Stimulated activated CD8-positive, alpha-beta memory T cell treated with anti-CD3 and anti-CD28 coated beads, Interleukin-12 subunit alpha, Interleukin-12 subunit beta, amount 100 ng/mL, for 1 hour (primary cell): ENCODE measurements at places on chromosomes 12 and 14.

- DNase-seq, result no peak
Observed at GRCh38 chr14:105185973-105186372, 4.9 kb upstream of the NUDT14 start.

- DNase-seq, result no peak
Observed at GRCh38 chr12:54175200-54175963, 13.4 kb downstream of the SMUG1 start.

DNA sequence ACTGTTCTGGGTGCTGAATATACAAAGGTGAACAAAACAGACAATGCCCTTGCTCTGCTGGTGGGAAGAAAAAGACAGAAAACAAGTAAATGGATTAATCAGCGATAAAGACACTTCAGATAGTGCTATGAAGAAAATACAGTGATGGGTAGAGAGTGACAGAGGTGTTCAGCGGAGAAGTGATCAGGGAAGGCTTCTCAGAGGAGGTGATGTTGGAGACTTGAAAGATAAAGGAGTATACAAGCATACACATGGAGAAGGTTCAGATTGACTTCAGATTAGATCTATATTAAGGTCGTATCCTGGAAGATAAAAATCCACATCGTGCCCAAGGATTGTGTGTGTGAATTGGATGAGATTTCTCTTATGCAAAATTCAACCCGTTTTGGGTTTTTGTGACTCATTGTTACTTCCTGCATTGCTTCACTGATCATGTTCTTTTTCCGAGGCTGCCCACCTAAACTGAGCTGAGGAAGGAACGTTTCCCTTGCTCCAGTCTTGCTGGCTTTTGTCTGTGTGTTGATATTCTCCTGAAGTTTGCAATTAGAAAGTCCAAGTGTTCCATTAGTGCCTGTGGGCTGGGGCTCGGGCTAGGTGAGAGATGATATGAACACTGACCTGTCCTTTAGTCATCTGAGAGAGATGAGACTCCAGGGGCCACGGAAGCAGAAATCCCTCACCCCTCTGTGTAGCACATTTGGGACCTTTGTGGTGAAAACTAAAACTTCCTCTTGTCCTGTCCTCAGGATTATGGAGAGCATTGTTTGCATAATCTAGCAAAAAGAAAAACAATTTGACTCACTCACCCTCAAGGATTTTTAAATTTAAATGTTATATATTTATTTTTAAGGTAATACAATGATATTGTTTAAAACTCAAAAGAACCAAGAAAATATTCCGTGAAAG lies 27.6 kb downstream of the PLXNC1 start:
- no peak for DNase-seq

- DNase-seq, result no peak
Observed at GRCh38 chr12:105418229-105418628, 87.7 kb downstream of the C12orf75 start.

- DNase-seq, result no peak
Observed at GRCh38 chr14:103969961-103970360, 27.6 kb upstream of the RD3L start.

DNA sequence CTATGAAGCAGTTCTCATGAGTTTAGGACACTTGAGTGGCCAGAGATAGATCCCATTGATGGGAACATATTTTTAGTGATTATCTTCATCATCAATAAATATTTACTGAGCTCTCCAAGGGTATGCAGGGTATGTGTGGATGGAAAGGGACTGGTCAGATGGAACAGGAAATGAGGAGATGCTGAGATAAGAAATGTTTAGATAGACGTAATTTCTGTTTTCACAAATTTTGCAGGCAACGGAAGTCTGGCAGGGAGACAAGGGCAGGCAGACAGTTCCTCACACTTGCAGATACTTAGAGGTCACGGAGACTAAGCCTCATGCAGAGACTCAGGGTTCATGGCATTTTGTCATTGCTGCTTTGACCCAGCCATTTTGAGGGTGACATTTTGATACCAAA lies 24.3 kb downstream of the BCL2L14 start:
- no peak for DNase-seq

DNA sequence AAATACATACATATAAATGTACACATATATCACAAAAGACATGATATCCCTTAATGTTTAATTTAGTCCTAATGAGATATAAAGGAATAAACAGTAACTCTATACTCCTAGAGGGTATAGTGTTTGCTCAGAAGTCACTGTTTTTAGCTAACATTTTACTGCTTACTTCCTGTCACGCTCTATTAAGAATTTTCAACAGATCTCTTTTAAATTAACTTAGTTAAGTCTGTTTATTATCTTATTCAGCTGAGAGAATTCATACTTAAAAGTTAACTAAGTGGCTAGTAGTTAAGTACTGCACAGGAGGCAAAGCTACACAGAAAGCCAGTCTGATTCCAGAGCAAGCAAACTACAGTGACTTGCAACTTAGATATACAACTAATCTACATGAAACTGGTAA lies 39.9 kb downstream of the GXYLT1 start:
- DNase-seq, result no peak

DNA sequence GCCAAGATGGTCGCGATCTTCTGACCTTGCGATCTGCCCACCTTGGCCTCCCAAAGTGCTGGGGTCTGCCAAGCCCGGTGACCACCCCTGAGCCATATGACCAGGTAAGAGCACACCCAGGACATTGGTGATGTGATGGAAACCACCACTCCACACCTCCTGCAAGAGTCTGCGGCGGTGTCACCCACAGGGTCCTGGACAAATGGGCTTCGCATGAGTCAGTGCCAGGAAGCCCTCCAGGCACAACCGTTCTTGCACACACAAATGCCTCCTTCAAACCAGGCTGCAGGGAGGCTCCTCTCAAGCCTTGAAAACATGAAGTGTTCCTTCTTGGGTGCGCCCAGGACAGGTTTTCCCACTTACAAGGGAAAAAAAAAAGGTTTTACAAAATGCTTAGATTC lies 16.6 kb downstream of the PITPNM2 start:
- DNase-seq, result no peak

DNA sequence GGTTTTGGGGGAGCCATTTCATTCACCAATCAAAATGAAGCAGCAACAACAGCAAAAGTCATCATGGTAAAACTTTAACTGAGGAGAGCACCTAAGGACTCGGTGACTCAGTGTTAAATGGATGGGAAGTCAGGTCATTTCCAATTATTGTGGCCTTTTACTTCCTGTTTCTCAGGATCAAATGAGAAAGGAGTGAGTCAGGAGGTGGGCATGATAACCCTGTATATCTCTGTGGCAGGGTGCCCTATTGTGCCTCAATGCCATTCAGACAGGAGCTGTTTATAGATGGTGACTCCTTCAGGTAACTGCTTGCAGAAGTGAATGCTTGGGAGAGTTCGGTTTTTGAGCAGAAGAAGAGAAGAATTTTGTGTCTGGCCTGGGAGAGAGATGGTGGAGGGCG lies 135.5 kb upstream of the CPM start:
- DNase-seq, result no peak

- DNase-seq, result no peak
Observed at GRCh38 chr14:30064454-30064853, 136.8 kb upstream of the PRKD1 start.

DNA sequence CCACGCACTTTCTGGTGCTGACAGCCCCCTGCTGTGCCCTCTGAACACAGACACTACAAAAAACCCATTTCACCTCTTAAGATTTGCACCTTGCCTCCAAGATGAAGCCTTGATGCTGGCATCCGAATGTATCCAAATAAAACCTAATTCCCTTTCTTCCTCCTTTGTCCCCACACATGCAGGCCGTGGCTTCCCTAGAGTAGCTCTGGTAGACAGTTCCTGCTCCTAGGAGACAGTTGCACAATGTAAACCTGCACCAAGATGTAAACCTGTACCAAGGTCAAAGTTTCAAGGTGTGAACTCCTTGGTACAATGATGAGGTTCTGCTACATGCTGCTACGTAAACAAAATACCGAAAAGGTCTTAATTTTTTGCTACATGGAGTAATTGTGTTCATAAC lies 625 bp upstream of the ABHD12B start:
- DNase-seq, result no peak

- DNase-seq, result no peak
Observed at GRCh38 chr12:54593725-54594124, 5.3 kb upstream of the PPP1R1A start.

- no peak for DNase-seq
Observed at GRCh38 chr14:61147831-61148549, 133.1 kb downstream of the TMEM30B start.

- DNase-seq, result no peak
Observed at GRCh38 chr14:92907316-92907911, 15.5 kb upstream of the CHGA start.

- DNase-seq, result no peak
Observed at GRCh38 chr12:52598966-52599365, 2.3 kb downstream of the KRT72 start.

GRCh38 chr12:28568118-28568517 lies 377.9 kb downstream of the CCDC91 start:
- no peak for DNase-seq

- DNase-seq, result no peak
Observed at GRCh38 chr12:53820514-53821306, 68.9 kb upstream of the CISTR start.

DNA sequence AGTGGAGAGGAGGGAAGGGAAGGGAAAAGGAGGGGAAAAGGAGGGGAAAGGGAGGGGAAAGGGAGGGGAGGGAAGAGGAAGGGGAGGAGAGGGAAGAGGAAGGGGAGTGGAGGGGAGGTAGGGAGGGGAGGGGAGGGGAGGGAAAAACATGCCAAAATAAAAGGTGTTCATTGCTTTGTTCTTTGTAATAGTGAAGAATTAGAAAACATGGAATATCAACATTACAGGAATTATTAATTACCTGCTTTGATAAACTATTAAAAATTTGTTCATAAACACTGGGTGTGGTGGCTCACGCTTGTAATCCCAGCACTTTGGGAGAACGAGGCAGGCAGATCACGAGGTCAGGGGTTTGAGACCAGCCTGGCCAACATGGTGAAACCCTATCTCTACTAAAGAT lies 579.2 kb downstream of the MED13L start:
- no peak for DNase-seq

DNA sequence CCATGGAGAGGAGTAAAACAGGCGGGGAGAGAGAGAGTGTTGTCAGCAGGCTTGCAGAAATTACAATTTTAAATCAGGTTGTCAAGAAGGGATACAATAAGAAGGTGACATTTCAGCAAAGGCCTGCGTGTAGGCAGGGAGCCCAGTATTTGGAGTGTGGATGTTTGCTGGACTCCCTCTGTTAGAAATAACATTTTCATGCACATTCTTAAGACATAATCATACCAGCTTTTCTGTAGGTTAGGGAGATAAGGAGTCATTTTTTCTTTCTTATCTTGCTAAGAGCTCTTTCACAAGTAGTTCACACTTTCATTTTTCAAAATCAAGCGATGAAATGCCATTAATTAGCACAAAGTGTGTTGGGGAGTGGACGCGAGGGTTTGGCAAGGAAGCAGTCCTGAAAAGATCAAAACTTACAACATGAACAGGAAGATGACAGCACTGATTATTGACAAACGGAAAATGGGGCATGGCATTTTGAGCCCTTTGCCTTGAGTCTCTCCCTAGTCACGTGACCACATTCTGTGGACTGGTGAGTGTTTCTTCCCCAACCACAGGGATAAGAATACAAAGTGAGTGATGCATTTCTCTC lies 160.2 kb downstream of the DAD1 start:
- DNase-seq, result no peak

DNA sequence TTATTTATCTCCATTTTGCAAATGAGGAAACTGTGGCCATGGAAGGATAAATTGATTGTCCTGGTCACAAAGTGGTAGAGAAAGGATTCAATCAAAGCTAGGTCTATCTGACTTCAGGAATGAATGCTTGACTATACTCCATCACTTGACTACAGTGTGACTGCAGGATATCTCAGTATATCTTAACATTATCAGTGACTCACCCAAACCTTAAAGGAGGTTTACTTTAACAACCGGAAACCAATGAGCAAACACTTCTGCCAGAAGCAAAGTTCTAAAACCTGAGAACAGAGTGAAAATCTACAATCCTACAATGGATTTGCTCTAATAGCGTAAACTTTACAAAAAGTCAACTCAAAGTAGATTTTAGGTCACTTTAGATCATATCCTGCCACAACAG lies 277.0 kb downstream of the CEP128 start:
- no peak for DNase-seq

- no peak for DNase-seq
Observed at GRCh38 chr14:67736771-67737170, 35.1 kb downstream of the RDH12 start.

- no peak for DNase-seq
Observed at GRCh38 chr14:91585856-91586255, 75.7 kb upstream of the PPP4R3A start.
